ENCODE measurements at places on chromosomes 3 and 15.

DNA sequence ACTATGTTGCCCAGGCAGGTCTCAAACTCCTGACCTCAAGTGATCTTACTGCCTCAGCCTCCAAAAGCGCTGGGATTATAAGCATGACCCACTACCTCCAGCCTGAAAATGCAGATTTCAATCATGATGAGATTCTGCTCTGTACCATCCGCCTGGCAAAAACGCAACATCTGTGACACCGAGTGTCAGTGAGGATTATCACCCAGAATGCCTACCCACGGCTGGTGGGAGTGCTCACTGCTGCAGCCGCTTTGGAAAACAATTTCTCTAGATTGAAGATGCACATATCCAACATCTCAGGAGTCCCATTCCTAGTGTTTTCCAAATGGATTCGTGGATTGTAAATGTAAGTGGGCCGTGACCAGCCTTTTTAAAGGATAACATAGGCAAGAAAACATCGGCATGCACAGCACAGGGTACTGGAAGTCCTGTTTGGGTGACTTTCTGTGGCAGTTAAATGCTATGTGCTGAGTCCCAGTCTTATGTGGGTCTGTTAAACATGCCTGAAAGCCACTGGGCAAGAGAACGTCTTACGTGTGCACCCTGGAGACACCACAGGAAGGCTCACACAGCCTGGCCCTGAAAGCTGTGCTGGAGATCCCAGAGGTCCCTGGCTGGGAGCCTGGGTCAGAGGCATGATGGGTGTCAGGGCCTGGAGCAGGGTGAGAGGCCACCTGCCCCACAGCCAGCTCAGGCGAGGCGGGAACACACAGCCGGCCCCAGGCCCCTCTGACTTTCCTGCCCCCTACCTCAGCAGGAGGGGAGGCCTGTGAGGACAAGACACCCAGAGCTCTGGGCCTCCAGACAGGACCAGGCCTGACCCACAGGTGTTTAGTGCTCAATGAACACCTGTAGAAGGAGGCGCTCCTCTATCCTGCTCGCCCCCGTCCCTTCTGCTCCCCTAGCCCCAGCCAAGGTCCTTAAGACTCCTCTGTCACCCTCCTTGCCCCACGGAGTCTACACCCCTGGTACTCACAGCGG lies 918 bp downstream of the PRSS50 start:
- DNase-seq = no peak

DNA sequence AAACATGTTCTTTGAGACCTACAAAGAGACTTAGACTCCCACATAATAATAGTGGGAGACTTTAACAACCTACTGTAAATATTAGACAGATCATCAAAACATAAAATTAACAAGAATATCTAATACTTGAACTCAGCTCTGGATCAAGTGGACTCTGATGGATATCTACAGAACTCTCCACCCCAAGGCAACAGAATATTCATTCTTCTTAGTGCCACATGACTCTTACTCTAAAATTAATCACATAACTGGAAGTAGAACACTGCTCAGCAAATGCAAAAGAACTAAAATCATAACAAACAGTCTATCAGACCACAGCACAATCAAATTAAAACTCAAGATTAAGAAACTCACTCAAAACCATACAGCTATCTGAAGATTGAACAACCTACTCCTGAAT lies 15.9 kb upstream of the PLSCR2 start:
- DNase-seq = no peak

DNA sequence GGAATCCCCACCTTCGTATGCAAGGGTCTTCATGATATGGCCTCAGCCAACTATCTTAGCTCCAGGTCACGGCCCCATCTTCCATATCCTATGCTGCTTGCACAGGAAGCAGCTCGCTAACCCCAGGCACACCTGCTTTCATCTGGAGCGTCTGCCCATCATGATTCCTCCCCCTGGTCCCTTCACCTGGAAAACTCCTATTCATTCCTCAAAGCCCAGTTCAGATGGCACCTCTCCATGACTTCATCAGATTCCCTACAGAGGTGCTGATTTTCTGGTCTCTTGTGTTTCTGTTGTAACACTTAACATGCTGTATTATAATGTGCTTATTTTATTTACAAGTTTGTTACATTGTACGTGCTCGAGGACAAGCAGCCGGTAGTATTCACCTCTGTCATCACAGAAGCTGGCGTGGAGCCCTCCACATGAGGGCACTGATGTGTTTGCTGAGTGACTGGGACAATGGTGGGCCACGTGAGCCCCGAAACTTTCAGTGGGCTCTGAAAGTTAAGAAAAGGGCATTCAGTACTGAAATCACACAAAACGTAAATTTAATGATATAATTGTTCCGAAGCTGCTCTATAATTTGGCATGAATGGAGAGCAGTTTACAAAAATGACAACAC lies 16.2 kb downstream of the MUC20 start:
- DNase-seq = no peak

- no peak for DNase-seq
Measured at GRCh38 chr15:58546066-58546591, 114.3 kb downstream of the LIPC start.

DNA sequence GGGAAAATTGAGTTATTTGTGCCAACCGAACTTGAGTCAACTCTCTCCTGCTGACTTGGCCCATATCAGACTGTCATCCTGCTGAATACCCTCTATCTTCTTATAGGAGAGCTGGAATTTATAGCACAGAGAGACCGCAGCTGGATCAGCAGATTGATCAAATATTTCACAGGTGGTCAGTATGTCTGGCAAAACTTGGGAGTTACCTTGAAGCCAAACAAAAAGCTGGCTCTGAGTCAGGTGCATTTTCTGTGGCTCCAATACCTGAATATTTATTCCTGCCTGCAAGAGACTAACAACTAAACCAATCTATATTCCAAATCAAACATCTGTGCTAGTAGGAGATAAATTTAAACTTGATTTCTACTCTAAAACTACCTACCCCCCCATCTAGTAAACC lies 752.1 kb upstream of the ALCAM start:
- DNase-seq = no peak

- DNase-seq = no peak
Measured at GRCh38 chr3:122271246-122271898, 53.7 kb upstream of the CSTA start.

DNA sequence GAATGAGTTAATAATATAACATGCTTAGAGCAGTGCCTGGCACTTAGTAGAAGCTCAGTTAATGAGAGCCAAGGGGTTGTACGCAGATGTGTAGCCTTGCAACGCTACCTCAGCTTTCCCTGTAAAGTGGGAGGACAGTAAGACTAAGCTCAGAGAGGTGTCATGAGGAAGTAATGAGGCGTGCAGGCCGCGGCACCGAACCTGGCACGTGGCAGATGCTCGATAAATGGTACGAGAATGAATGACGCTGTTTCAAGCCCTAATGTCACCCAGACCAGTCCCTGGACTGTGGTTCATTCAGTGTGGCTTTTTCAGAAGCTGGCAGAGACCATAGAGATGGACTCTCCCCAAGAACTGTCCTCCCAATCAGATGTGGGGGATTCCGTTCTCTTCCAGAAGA lies 21.2 kb downstream of the GRIP2 start:
- DNase-seq = no peak

GRCh38 chr3:14623569-14624051 lies 28.0 kb upstream of the CCDC174 start:
- DNase-seq = no peak

DNA sequence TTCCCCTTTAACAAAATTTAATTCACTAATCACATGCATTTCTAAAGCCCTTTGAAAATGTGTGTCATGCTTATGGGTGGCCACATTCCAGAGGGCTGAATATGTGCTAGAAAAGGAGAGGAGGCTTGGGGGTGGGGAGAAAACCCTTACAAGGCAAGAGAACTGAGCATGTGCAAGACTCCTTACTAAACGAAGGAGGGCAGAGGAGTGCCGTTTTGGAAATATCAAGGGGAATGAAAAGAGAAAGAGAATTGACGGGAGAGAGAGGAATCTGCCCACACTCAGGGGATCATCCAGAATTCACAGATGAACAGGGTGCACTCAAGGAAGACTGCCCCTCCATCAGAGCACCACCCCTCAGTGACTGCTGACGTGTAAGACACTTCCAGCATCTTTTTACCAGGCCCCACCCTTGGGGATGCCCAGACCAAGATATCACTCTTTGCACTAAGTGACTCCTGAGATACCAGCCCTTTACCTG lies 37.9 kb upstream of the TSC22D2 start:
- DNase-seq = no peak

DNA sequence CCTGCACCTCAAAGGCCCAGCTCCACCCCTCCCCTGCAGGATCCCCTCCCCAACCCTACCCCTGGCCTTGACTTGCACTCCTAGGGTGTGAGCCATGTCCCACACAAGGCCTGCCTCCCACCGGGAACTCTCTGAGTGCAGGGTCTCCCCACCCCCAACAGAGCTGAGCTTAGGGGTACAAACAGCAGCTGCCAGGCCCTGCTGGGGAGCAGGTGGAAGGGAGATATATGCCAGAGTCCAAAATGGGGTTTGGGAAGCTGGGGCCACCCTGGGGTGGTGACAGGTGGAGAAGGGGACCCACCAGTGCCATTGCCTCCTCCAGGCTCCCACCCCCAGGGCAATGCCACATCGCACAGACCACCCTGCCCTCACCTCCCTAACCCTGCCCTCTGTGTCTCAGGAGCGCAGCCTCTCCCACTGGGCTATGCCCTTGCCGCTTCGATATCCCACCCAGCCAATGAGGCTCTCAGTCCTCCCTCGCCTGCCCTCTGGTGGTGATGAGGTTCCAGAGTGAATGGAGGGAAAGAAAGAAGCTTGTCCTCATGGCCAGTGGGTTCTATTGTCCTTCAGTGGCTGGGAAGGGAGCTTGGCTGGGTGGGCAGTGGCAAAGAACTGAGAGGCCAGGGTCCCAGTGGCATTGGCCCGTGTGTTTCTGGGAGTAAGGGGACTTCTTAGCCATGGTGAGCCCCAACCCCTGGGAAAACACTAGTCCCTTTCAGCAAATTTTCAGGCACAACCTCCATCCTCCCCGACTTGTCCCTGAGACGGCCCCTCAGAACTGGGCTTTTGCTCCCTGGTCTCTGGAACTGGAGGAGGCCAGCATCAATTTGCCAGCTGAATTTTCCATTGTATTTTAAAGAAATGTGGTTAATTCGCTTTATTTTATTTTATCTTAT lies 46.8 kb downstream of the CYP11A1 start:
- DNase-seq = no peak

DNA sequence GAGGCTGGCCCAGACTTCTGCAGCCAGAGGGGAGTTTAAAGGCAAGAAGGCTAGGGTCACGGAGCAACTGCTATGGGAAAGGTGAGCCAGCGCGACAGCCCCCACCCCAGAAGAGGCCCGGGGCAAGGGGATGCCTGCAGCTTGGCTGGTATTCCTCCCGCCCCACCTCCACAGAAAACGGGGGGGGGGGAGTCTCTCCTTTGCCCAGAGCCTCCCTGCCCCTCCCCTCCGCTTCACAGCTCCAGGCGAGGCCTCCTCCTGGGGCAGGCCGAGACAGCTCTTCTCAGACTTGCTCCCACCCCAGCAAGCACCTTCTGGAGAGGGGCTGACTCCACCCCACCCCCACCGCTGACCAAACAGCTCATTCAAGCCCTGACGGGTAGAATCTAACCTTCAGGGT lies 13.4 kb downstream of the ANP32A start:
- no peak for DNase-seq

DNA sequence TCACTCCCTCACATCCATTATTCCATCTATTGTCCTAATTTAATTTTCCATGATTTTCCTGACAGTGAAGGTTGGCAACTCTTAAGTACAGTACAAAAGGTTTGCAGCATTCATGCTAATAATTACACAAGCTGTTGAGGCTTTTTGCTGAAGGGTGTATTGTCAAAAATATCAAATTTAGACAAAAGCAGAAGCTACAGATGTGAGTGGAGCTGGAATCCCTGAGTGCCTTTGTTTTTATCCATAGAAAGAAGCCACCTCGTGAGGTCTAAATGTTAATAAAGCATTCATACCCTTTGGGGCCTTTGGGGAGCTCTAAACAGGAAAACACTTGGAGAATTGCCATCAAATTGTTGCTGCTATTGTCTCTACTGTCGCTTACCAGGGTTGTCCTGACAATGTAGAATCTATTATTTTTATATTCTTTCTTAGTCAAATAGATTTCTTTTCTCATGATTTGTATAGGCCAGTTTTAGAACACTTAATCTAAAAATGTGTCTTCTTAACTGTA lies 185.8 kb upstream of the ROBO1 start:
- no peak for DNase-seq

DNA sequence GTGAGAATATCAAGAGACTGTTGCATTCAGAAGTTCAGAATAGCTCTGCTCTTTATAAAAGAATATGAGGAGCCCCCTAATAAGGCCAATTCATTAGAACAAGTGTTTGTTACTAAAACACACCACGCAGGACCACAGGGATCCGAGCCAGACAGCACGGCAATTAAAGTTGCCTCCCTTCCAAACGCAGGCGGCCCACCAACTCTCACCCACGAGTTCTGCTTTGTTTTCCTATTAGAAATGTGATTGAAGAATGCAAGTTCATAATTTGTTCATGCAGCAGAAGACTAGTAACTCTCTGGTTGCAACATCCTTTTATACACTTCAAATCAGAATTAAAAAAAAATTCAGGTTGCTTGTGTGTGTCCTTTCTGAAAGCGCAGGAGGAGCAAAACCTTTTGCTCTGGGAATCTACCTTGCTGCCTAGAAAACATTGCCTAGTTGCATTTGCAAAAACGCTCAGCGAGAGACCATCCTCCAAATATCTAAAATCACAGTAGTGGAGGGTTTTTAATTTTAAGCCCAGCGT lies 1044.1 kb upstream of the NR2F2 start:
- no peak for DNase-seq

- DNase-seq = peak; percentile 84
Measured at GRCh38 chr15:65286704-65287519, at the start of gene PARP16. TSS of gene PARP16 (minus strand) at chr15:65286883. CDS start at chr15:65286426, 457 bp downstream.

- no peak for DNase-seq
Measured at GRCh38 chr3:53150247-53151085, 10.5 kb upstream of the PRKCD start.

DNA sequence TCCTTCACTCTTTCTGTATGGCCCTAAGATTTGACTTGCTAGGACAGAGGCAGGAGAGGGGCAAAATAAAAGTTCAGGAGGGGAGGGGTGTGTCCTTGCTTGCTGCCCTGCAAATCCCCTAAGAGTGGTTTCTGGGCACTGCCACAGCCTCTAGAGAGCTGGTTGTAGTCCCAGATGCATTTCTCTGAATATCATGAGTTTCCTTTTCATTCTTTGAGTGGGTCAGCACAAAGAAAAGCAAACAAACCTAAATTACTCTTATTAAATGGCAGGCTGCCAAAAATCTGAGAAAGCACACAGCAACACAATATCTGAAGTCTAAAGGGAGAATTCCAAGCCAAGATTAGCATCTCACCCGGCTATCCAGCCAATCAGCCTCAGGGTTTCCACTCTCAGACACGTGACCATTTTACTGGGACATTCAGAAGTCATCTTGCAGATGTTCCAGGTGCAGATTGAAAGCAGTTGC lies 919.3 kb downstream of the TUSC7 start:
- DNase-seq = no peak

All from activated CD4-positive, alpha-beta T cell treated with anti-CD3 and anti-CD28 coated beads, Interleukin-2, amount 50 U/mL, for 4 hours (primary cell).